ENCODE measurements at places on chromosomes 2 and 18.

GRCh38 chr2:192578780-192579179 lies 384.0 kb upstream of the TMEFF2 start:
- no peak for DNase-seq

GRCh38 chr2:145524836-145525235 lies 1004.9 kb upstream of the ZEB2 start:
- no peak for DNase-seq

DNA sequence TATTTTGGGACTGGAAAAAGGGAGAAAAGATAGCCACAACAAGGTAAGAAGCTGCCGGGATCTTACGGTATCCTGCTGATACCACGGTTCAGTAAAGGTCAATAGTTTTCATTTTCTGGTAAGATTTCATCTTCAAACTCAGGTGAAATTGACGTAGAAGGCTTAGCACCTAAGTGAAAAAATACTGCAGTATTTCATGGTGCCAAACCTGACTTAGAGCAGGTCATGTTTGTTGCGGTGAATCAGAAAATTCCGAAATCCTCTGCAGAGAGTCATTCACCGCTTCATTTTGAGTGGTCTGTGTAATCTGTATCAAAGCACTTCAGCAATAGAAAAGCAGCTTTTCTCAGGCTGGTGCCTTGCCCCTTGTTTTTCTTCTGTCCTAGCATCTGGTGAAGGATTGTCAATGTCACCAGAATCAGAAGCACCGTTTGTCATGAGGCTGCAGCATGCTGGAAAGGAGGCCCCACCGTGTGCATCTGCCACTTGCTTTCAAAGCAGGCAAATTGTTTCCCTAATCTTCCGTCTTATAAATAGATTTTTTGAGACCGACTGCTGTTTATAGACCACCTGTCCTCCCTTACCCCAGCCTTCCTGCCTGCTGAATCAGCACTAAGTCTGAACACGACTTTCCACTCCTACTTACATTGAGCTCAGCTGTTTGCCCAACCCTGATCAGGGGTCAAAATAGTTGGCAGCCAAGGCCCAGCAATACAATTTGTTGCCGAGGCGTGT lies 156.3 kb downstream of the EML6 start:
- DNase-seq, result no peak

GRCh38 chr2:181354626-181355025 lies 102.6 kb upstream of the ITGA4 start:
- DNase-seq, result no peak

DNA sequence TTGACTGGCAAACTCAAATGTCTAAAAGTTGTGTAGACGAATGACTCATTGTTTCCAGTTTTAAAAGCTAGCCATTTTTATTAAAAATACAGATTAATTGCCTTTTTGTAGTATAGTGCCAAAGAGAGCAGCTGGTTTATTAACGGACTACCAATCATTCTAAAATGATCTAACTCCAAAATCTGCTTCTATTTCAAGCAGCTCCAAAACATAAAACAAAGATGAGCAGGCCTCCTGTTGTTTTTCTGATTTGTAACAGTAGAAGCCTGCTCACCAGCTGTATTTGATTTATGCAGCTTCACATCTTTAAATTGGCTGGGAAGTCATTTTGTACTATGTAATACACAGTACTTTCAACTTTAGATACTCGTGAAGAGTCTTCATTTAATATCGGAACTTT lies 171.8 kb downstream of the UBR3 start:
- DNase-seq, result no peak

DNA sequence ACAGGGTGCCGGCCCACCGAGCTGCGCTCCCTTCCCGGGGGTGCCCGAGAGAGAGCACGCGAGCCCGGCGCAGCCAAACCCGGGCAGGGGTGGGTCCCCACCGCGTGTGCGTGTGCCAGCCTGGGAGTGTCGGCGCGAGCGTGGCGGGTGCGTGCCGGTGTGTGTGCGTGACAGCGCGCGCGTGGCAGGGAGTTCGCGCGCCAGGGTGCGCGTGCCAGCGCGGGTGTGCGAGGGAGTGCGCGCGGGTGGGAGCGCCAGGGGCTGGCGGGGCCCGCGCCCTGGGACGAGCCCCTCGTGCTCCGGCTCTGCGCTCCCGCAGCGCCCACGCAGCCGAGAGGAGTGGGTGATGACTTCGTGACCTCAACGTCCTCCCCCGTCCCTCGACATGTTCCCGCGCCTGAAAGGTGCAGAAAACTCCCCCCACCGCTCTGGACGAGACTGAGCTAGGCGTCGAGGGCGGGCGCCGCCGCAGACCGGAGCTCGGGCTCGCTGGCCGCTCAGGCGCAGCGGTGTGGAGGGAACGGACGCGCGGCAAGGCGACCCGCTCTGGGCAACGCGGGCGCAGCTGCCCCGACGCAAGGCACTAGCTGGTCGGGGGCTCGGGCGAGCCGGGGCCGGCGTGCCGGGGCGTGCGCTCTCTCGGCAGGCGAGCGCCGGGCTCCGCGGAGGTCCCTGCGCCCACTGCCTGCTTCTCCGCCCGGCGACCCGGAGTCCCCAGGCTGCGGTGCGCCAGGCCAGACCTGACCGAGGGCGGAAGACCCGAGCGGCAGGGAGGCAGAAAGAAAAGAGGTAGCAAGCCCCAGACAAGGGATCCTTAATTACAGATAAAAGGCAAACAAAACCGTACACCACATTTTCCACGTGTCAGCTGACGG lies 582.8 kb downstream of the ZEB2 start:
- DNase-seq, result no peak

GRCh38 chr2:29563697-29564096 lies 357.7 kb downstream of the ALK start:
- DNase-seq, result no peak

- DNase-seq, result no peak
Measured at GRCh38 chr2:206881708-206882410, 57.5 kb upstream of the CPO start.

- no peak for DNase-seq
Measured at GRCh38 chr2:51145761-51146160, 113.8 kb upstream of the NRXN1 start.
